Activated naive CD4-positive, alpha-beta T cell treated with anti-CD3 and anti-CD28 coated beads for 36 hours (primary cell): ENCODE measurements at places on chromosomes 5 and 9. TPM values are rescaled to one million over a fixed set of nuclear protein-coding genes. Genes with fewer than 3 reads are reported as not detected.

The C9orf50 gene
- not detected for total RNA-seq

The NFX1 gene
- 32.6 TPM for total RNA-seq

The KIF4B gene
- 0.05 TPM for total RNA-seq

The NINJ1 gene
- total RNA-seq: 96.9 TPM

The BARHL1 gene
- total RNA-seq: not detected

The ZFP2 gene
- 0.17 TPM for total RNA-seq

The NUTM2F gene
- not detected for total RNA-seq

The CACFD1 gene
- total RNA-seq: 0.35 TPM

The SPINK7 gene
- total RNA-seq: not detected

The CAVIN4 gene
- not detected for total RNA-seq

- H3K27ac ChIP-seq: no peak overlapping the region
- no peaks in the 10 kb centered on the region for H3K36me3 ChIP-seq
Observed at GRCh38 chr5:168282120-168282519, 9.3 kb upstream of the WWC1 start.

- H3K27ac ChIP-seq: no peak overlapping the region
- H3K36me3 ChIP-seq: no peaks in the 10 kb centered on the region
- peaks cover 2% of the 10 kb centered on the region for H3K27me3 ChIP-seq
- no peak overlapping the region for H3K4me3 ChIP-seq
- no peaks in the 10 kb centered on the region for H3K4me1 ChIP-seq
Observed at GRCh38 chr9:81103597-81104471, 585.5 kb downstream of the TLE1 start.

DNA sequence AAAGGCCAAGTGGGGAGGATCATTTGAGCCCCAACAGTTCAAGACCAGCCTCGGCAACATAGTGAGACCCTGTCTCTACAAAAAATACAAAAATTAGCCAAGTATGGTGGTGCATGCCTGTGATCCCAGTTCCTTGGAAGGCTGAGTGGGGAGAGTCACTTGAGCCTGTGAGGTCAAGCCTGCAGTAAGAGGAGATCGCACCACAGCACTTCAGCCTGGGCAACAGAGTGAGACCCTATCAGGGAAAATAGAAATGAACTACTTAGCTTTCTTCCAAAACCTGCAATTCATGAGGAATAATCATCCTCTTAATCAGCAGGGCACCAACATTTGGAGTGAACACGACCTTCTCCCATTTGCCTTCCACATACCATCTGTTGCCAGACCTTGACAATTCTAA lies 96.1 kb downstream of the OR2K2 start:
- no peak overlapping the region for H3K4me3 ChIP-seq
- H3K27ac ChIP-seq: no peak overlapping the region
- no peaks in the 10 kb centered on the region for H3K4me1 ChIP-seq
- no peaks in the 10 kb centered on the region for H3K27me3 ChIP-seq

DNA sequence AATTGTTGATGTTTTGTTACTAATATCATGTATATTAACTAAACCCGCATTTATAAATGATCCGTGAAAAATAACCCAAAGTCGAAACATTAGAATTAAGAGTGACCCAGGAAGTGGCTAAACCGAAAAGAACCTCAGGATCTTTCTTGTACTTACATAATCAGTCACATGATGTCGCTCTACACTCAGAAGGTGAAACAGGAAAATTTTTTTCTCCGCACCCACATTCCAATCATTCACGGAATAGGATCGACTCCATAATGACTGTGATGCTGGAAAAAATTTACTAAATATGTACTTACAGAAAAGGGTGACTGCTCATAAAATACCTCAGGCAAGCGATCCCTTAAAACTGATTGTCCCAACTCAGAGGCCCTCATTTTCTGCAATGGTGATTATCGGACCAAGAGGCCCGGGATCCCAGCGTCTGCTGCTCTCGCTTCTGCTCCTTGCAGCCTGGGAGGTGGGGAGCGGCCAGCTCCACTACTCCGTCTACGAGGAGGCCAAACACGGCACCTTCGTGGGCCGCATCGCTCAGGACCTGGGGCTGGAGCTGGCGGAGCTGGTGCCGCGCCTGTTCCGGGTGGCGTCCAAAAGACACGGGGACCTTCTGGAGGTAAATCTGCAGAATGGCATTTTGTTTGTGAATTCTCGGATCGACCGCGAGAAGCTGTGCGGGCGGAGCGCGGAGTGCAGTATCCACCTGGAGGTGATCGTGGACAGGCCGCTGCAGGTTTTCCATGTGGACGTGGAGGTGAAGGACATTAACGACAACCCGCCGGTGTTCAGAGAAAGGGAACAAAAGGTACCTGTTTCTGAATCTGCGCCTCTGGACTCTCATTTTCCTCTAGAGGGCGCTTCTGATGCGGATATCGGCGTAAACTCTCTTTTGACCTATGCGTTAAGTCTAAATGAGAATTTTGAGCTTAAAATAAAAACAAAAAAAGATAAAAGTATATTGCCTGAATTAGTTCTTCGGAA lies at the start of gene PCDHA12:
Gene PCDHA12 (plus strand): TSS at position 224 of the 981 bp plus-strand sequence. CDS start 165 bp downstream, at position 389.
- no peak for DNase-seq
- no peak within 1 kb of the TSS for H3K4me3 ChIP-seq
- peaks cover 45% of the 10 kb centered on the region for H3K27me3 ChIP-seq
- no peaks in the 10 kb centered on the region for H3K4me1 ChIP-seq
- H3K27ac ChIP-seq: no peak within 1 kb of the TSS

GRCh38 chr5:55180016-55180415 lies 7.0 kb upstream of the CDC20B start:
- no peaks in the 10 kb centered on the region for H3K36me3 ChIP-seq
- no peak overlapping the region for H3K4me3 ChIP-seq
- DNase-seq: no peak
- H3K4me1 ChIP-seq: peaks cover 15% of the 10 kb centered on the region
- peaks cover 52% of the 10 kb centered on the region for H3K27me3 ChIP-seq

DNA sequence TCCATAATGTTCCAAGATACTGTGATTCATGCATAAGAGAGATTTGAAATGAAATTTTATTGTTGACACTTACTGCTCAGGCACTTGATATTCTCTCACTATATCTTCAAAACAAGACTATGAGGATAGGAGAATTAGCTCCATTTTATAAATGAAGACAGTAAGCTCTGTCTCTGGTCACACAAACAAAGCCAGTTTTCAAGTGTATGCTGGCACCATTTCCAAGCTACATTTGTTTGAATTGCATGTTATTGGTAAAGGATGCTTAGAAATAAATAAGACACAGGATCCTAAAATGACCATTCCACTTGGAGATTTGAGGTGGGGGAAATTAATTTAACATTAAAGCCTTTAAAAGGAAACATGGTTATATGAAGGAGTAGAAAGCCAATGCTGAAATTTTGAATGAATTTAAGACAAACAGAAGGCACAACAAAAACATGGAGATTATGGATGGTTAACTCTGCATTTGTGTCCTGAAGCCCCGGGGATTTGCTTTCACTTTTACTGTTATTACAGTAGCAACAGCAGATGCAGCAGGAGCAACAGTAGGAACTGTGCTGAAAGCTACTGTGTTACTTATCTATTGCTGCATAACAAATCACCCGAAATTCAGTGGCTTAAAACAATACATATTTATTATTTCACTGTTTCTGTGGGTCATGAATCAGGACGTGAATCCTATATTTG lies 79.7 kb upstream of the ASTN2 start:
- no peaks in the 10 kb centered on the region for H3K36me3 ChIP-seq
- DNase-seq: no peak
- no peak overlapping the region for H3K4me3 ChIP-seq
- H3K27ac ChIP-seq: no peak overlapping the region
- no peaks in the 10 kb centered on the region for H3K27me3 ChIP-seq
- no peaks in the 10 kb centered on the region for H3K4me1 ChIP-seq

DNA sequence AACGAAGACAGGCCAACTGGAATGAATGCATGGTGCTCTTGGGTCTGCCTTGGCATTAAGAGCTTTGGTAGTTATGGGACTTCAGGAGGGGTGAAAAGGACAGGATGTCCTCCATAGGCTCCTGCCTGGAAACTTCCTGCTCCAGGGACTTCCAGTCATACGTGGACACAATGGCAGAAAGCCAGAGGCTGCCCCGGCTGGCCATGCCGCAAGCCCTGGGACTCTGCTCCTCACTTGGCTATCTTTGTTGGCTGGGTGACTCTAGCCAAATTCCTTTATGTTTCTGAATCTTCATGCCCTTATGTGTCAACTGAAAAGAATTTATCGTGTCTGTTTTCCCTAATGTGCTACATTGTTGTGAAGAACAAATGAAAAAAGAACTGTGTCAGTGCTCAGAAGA lies 136.9 kb downstream of the SIL1 start:
- no peaks in the 10 kb centered on the region for H3K4me1 ChIP-seq
- no peak overlapping the region for H3K27ac ChIP-seq
- H3K4me3 ChIP-seq: no peak overlapping the region
- no peaks in the 10 kb centered on the region for H3K36me3 ChIP-seq
- H3K27me3 ChIP-seq: no peaks in the 10 kb centered on the region

DNA sequence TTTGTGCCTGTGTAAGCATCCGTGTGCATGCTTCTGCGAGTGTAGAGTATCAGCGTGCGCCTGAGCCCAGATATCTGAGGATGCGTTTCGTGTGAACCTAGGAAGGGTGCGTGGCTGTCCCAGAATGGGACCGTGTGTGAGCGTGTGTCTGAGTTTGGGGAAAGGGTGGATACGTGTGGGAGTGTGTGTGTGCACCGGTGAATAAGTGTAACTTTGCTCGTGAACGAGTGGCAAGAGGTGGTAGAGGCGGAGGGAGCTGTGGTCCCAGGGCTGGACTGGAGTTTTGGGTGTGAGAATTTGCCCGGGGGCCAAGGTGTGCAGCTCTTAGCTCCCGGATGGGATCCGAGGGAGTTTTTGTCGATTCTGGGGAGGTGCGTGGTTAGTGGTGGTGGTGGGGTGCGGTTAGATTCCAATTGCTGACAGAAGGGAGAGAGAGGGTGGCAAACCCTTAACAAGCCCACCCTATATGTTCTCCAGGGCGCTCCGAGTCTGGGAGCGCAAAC lies 686 bp upstream of the COL27A1 start:
- H3K4me1 ChIP-seq: peaks cover 16% of the 10 kb centered on the region
- H3K27me3 ChIP-seq: peaks cover 35% of the 10 kb centered on the region
- no peak for DNase-seq
- H3K36me3 ChIP-seq: no peaks in the 10 kb centered on the region
- H3K4me3 ChIP-seq: peak overlapping the region; percentile 36
- H3K27ac ChIP-seq: no peak overlapping the region

GRCh38 chr9:129633848-129634247 lies 7.9 kb downstream of the NTMT1 start:
- H3K27me3 ChIP-seq: no peaks in the 10 kb centered on the region
- no peak for DNase-seq
- H3K36me3 ChIP-seq: peaks cover 23% of the 10 kb centered on the region
- H3K27ac ChIP-seq: no peak overlapping the region

- H3K27ac ChIP-seq: no peak overlapping the region
- DNase-seq: no peak
- H3K27me3 ChIP-seq: peaks cover 7% of the 10 kb centered on the region
- H3K4me3 ChIP-seq: no peak overlapping the region
Observed at GRCh38 chr5:124605541-124605940, 140.9 kb downstream of the ZNF608 start.

- H3K4me1 ChIP-seq: no peaks in the 10 kb centered on the region
- no peaks in the 10 kb centered on the region for H3K27me3 ChIP-seq
- H3K4me3 ChIP-seq: no peak overlapping the region
- H3K36me3 ChIP-seq: no peaks in the 10 kb centered on the region
- H3K27ac ChIP-seq: no peak overlapping the region
- no peak for DNase-seq
Observed at GRCh38 chr9:13110766-13111417, 168.6 kb downstream of the MPDZ start.

DNA sequence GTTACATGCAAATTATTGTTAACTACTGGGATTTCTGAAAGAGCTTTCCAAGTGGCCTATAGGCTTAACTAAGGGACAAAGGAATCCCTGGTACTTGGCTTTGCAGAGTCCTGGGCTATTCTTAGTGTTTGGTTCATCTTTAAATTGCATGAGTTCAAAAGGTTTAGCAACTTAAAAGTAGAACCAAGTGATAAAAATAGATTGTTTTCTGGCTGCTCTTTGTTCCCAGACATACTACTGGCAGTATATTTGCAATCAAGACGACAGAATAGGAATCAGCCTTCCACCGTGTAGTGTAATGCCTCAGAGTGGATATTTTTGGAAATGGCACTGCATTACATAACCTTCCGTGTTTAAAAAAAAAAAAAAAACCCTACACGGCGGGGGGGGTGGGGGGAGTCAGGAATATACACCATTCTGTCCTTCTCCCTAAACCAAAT lies 1.0 kb downstream of the NREP start:
- H3K27ac ChIP-seq: peak overlapping the region; percentile 7
- peaks cover 16% of the 10 kb centered on the region for H3K4me1 ChIP-seq
- no peak overlapping the region for H3K4me3 ChIP-seq
- H3K36me3 ChIP-seq: no peaks in the 10 kb centered on the region
- no peak for DNase-seq

DNA sequence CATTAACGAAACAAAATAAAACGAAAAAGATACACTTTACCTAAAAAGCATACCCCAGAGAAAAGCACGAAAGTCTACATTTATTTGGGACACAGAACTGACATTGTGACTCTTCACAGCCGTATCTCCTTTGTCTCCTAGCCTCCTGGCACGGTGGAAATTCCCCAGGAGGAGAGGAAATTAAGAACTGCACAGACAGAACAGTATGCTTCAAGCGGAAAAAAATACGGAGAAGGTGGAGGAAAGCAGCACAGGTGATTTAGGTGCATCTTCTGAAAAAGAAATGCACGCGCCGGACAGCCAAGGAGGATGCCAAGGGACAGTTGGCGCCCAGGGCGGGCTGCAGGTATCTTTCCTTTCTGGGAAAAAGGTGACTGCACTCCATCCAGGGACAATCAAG lies 32.0 kb downstream of the DDX31 start:
- peaks cover 36% of the 10 kb centered on the region for H3K36me3 ChIP-seq
- H3K27ac ChIP-seq: no peak overlapping the region
- H3K4me1 ChIP-seq: no peaks in the 10 kb centered on the region
- no peaks in the 10 kb centered on the region for H3K27me3 ChIP-seq
- H3K4me3 ChIP-seq: no peak overlapping the region

- no peaks in the 10 kb centered on the region for H3K36me3 ChIP-seq
- no peak overlapping the region for H3K4me3 ChIP-seq
- no peak overlapping the region for H3K27ac ChIP-seq
- peaks cover 5% of the 10 kb centered on the region for H3K4me1 ChIP-seq
Observed at GRCh38 chr5:73918791-73919221, 292.8 kb downstream of the ARHGEF28 start.

- DNase-seq: no peak
- H3K4me1 ChIP-seq: peaks cover 14% of the 10 kb centered on the region
- H3K36me3 ChIP-seq: peaks cover 2% of the 10 kb centered on the region
- no peak overlapping the region for H3K4me3 ChIP-seq
Observed at GRCh38 chr9:19410594-19410993, 1.8 kb downstream of the ACER2 start.

- no peak for DNase-seq
- H3K27me3 ChIP-seq: no peaks in the 10 kb centered on the region
- no peaks in the 10 kb centered on the region for H3K4me1 ChIP-seq
- no peaks in the 10 kb centered on the region for H3K36me3 ChIP-seq
- H3K27ac ChIP-seq: no peak overlapping the region
Observed at GRCh38 chr9:34158362-34158869, 20.4 kb upstream of the UBAP1 start.

- no peaks in the 10 kb centered on the region for H3K4me1 ChIP-seq
- no peaks in the 10 kb centered on the region for H3K36me3 ChIP-seq
- no peak for DNase-seq
- no peak overlapping the region for H3K27ac ChIP-seq
- no peaks in the 10 kb centered on the region for H3K27me3 ChIP-seq
- no peak overlapping the region for H3K4me3 ChIP-seq
Observed at GRCh38 chr9:26012797-26013196, 334.6 kb upstream of the TUSC1 start.
